ENCODE measurements at places on chromosomes 6 and 20.
A peak's percentile ranks its signal among the peaks of the same experiment; 100 is the strongest.

DNA sequence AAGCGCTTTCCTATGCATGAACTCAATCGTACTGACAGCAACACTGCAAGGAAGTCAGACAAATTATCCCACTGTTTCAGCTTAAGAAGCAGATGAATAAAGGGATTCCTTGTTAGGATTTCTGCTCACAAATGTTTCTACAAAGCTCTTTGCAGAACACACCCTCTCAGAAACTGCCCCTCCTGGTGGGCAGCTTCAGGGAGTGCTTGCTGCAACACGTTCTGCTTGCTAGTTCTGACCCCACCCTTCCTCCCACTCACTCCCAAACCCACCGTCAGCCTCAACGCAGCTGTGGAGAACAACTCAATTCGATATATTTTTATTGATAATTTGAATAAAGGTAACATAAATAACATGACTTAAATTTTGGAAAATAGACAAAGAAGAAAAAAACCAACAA lies 250.8 kb upstream of the PRDM1 start:
- peak; percentile 20 for DNase-seq
- H3K27ac ChIP-seq, result no peak overlapping the region
- H3K27me3 ChIP-seq, result no peaks in the 10 kb centered on the region

DNA sequence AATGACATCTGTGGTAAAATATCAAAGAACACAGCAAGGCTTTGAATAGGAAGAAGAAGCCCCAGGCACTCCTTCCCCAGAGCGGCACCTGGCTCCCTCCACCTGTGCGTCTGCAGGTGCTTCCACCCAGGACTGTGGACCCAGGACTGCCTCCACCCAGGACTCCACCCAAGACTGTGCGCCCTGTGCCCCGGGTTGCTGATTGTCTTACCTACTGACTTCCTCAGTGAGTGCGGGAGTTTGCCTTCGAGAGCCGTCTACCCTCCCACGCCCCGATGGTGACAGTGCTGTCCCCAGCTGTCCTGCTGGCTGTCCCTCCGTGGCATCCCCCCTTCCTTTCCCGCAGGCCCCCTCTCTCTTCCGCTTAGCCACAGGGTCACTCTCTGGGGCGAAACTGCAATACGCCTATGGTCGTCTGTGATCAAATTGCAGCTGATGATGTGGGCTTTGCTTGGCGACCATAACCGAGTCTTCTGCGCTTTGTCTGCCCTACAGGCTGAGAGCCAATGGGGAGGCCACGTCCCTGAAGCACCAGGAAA lies 52.1 kb downstream of the IRF4 start:
- H3K27me3 ChIP-seq, result no peaks in the 10 kb centered on the region
- H3K27ac ChIP-seq, result no peak overlapping the region
- H3K4me3 ChIP-seq, result no peak overlapping the region
- no peaks in the 10 kb centered on the region for H3K36me3 ChIP-seq

GRCh38 chr20:17061715-17062114 lies 165.1 kb upstream of the PCSK2 start:
- H3K27ac ChIP-seq, result no peak overlapping the region
- H3K4me1 ChIP-seq, result no peaks in the 10 kb centered on the region
- DNase-seq, result no peak
- no peaks in the 10 kb centered on the region for H3K36me3 ChIP-seq
- no peaks in the 10 kb centered on the region for H3K27me3 ChIP-seq

DNA sequence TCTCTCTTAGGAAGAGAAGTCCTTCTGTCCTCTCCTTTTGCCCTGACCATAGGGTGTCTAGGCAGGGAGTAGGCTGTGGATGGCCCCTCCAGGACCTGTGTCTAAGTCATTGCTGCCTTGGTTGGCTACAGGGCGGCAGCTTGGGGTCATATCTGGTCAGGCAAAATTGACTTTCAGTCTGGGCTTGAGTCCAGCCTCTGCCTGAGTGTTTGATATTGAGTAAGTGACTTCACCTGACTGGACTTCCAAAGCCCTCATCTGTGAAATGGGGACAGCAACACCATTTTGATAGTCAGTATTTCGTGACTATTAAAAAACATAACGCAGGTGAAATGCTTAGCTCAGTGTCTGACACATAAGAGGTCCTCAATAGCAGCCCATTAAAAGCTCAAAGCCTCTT lies 4.6 kb downstream of the TGM3 start:
- no peak overlapping the region for H3K27ac ChIP-seq
- peaks cover 42% of the 10 kb centered on the region for H3K4me1 ChIP-seq
- no peak overlapping the region for H3K4me3 ChIP-seq
- no peaks in the 10 kb centered on the region for H3K27me3 ChIP-seq
- no peak for DNase-seq

DNA sequence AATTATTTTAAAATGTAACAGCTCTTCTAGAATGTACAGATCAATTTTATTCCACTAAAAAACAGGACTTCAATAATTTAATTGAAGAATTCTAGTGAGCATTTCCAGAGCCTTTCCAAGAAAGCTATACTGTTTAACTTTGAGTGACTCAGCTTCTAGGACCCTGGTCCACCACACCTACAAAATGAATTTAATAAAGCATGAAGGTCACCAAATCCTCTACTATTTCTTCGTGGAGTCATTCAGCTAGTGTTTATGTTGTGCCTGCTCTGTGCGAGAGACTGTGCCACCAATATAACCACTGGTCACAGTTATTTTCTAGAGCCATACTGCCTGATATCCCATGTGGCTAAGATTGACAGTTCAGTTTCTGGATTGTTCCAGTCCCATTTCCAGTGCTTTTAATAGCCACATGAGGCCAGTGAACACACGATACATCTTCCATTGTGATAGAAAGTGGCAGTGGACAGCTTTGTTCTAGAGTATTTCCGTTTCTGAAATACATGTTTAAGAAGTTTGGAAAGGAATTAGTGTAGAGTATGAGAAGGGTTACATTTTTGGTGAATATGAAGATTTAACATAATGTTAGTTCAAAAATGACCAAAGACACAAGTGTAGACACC lies 160.7 kb downstream of the MTHFD1L start:
- no peak for DNase-seq
- no peaks in the 10 kb centered on the region for H3K27me3 ChIP-seq
- H3K27ac ChIP-seq, result no peak overlapping the region
- H3K36me3 ChIP-seq, result peaks cover 24% of the 10 kb centered on the region
- peaks cover 16% of the 10 kb centered on the region for H3K4me1 ChIP-seq

DNA sequence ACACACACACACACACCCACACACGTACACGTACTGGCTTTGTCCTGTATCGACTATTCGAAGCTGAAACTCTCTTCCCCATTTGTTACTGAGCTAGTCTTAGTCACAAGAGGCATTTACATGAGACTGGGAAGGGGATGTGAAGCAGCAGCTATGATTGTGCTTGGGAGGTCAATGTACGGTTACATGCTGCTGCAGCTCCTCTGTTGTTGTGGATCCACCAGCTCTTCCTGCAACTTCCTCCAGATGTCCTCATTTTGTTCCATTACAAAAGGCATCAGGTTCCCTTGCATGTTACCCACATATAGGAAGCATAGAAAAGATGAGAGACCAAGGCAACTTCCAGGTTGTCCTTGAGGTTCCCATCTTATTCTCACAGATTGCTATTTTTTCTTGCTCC lies 612.4 kb upstream of the IMPG1 start:
- H3K36me3 ChIP-seq, result no peaks in the 10 kb centered on the region
- H3K27me3 ChIP-seq, result no peaks in the 10 kb centered on the region
- no peak overlapping the region for H3K27ac ChIP-seq
- no peak for DNase-seq
- H3K4me3 ChIP-seq, result no peak overlapping the region

- H3K27ac ChIP-seq, result peak overlapping the region; percentile 97
- no peak overlapping the region for H3K4me3 ChIP-seq
- peak; percentile 95 for DNase-seq
- no peaks in the 10 kb centered on the region for H3K27me3 ChIP-seq
- H3K36me3 ChIP-seq, result no peaks in the 10 kb centered on the region
Observed at GRCh38 chr6:3803627-3804468, 45.3 kb upstream of the FAM50B start.

GRCh38 chr6:19879663-19880062 lies 42.5 kb downstream of the ID4 start:
- H3K27ac ChIP-seq, result no peak overlapping the region
- no peaks in the 10 kb centered on the region for H3K27me3 ChIP-seq
- no peak for DNase-seq
- no peaks in the 10 kb centered on the region for H3K36me3 ChIP-seq
- no peak overlapping the region for H3K4me3 ChIP-seq
